ENCODE measurements at places on chromosomes 2 and 18.

DNA sequence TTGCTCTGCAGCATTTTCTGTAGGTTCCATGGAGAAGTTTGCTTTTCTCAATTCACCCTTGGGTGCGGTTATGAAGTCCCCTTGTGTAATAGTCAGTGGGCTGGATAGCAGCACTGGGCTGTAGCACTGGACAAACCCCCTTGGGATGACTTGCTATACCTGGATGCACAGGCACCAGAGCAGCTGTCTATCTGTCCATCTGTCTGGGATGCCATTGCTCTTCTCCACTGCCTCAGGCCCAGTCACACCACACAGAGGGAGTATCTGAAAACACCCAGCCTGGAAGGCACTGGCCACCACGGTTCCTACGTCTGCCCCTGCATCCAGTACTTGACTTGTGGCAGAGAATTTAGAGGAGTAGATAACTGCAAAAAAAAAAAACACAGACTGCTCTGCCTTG is 254.5 kb downstream of the TFCP2L1 start:
- no peak for DNase-seq

DNA sequence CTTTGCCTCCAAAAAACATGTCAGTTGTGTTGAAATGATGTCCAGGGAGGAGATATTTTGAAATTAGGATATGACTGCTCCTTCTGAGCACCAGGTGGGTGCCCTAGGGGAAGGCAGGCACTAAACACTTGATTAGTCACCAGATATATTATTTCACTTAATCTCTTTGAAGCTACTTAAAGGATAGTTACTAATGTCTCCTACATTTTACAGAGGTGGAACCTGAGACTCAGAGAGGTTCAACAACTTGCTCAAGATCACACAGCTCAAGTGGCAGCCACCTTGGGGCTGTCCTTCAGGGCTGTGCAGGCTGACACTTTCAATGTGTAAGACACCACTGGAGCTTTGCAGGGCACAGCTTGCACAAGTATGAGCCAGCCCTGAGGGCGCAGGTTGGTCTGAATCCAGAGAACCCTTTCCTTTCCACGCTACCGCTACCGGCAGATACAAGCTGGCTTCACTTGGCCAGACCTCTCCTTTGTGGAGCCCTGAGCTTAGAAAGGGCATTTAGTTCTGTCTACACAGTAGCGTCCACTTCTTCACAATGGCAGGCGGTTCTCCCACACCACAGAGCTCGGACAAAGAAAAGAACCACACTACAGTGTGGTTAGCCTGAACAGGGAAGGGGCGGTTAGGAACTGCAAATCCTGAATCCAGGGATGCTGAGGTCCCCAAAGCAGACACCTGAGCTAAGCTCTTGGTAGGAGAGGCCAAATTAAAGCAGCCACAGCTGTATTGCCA is 16.4 kb downstream of the ALPK2 start:
- DNase-seq = no peak

- DNase-seq = no peak
Measured at GRCh38 chr2:26886736-26887135, 38.8 kb downstream of the DPYSL5 start.

- no peak for DNase-seq
Measured at GRCh38 chr2:240963065-240963867, 35.2 kb upstream of the SNED1 start.

- no peak for DNase-seq
Measured at GRCh38 chr2:137770166-137770565, 194.1 kb upstream of the HNMT start.

Data from activated T-cell treated with anti-CD3 and anti-CD28 coated beads, Interleukin-2, amount 50 U/mL, for 4 hours (primary cell).